Adipocyte (in vitro differentiated cells): ENCODE measurements at places on chromosomes 1 and 21.

GRCh38 chr21:10640446-10640845, 119.1 kb downstream of the TPTE start:
- no peak for DNase-seq

- DNase-seq: no peak
Measured at GRCh38 chr1:121569428-121569827, 384.7 kb downstream of the SRGAP2C start.

DNA sequence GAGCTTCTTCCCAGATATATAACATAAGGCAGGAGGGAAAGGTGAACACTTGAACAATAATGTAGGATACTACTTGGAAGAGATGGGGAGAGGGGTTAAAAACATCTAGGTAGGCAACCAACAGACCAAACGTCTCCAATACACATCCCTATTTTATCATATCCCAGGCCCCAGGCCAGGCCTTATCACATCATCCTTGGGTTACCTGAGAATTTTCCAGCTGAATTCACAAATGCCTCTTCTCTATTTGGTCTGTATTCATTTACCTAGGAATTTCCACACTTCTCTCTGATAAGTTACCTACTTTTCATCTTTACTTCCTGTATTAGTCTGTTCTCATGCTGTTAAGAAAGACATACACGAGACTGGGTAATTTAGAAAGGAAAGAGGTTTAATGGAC, 141.9 kb upstream of the C1orf21 start:
- DNase-seq: no peak

DNA sequence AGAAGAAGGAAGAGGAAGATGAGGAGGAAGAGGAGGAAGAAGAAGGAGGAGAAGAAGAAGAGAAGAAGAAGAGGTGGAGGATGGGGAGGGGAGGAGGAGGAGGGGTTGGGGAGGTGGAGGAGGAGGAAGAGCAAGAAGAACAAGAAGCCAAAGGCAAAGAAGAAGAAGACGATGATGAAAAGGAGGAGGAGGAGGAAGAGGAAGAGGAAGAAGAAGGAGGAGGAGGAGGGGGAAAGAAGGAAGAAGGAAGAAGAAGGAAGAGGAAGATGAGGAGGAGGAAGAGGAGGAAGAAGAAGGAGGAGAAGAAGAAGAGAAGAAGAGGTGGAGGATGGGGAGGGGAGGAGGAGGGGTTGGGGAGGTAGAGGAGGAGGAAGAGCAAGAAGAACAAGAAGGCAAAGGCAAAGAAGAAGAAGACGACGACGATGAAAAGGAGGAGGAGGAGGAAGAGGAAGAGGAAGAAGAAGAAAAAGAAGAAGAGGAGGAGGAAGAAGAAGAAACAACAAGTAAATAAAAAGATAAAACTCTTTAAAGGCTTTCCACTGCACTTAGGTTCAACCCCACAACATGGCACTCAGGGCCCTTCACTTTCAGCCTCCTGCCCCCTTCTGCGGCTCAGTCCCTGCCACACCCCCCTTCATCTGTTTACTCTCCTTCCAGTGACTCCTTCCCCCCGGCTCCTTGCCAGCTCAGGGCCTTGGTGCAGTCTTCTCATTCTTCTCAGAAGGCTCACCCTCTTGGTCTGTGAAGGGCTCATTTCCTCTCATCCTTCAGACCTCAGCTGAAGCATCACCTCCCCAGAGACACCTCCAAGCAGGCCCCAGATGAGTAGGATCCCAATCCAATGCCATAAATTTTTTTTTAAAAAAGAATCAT, 114.0 kb downstream of the KCNN3 start:
- no peak for DNase-seq

- DNase-seq: no peak
Measured at GRCh38 chr1:93728480-93729131, 47.0 kb upstream of the BCAR3 start.

DNA sequence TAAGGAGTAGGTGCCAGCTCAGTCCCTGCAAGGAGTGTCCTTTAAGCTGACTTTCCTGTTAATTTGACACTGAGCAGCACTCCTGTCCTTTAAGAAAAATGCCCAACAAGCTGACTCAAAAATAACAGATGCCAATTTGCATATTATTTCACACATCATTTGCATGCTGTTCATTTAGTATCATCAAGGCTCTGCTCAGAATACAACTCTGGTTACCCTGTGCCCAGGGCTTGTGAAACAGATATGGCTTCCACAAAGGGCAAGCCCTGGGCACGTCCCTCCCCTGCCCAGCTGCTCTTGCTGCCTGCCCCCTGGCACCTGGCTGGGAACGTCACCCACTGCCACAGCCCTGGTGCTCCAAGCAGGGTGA, 10.3 kb downstream of the KCNN3 start:
- DNase-seq: no peak

GRCh38 chr1:233679030-233679429, 65.1 kb downstream of the KCNK1 start:
- DNase-seq: no peak

GRCh38 chr1:34164771-34165391, at the start of gene CSMD2:
Gene CSMD2 (minus strand): TSS chr1:34165230. CDS start chr1:34165097, 133 bp downstream.
- peak; percentile 75 for DNase-seq

GRCh38 chr1:170030212-170030611, 44.3 kb downstream of the KIFAP3 start:
- DNase-seq: no peak

- DNase-seq: peak; percentile 44
Measured at GRCh38 chr1:185972096-185972850, 238.1 kb downstream of the HMCN1 start.

- DNase-seq: no peak
Measured at GRCh38 chr1:228213917-228214808, 6.3 kb downstream of the OBSCN start.

- no peak for DNase-seq
Measured at GRCh38 chr1:7753641-7754040, 17.5 kb upstream of the VAMP3 start.

DNA sequence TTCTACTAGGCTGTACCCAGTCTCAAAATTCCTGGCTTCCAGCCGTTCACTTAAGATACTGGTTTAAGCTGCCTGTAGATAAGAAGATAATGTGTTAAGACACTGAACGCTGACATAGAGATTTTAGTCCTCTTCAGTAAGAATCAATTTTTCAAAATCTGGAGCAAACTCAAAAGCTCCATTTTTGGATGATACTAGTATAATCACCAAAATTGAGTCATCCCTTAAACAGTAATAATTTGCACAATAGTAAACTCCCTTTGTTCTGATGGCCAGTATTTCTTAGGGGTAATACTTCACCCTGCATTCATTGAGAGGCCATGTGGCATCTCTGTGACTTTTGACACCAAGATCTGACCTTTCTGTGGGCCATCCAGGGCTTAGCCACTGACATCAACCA, 299.8 kb upstream of the USP25 start:
- DNase-seq: no peak

GRCh38 chr21:45799765-45800338, 156.3 kb downstream of the PCBP3 start:
- DNase-seq: no peak

DNA sequence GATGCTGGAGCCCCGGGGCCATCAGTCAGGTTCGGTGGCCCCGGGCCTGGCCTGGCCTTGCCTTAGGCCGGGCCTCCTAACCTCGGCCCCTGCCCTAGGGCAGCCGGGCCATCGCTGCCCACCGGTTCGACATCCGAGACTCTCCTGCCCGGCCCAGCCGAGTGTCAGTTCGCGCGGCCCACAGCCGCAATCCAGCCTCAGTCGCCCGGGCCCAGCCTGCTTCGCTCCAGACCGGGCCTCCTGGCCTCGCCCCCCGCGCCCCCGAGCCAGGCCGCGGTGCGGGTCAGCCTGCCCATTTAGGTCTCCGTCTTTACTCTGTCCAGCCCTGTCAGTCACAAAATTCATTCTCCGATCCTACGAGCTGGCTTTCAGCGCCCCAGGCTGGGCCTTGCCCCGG, 777 bp downstream of the LRRC41 start:
- peak; percentile 61 for DNase-seq

- no peak for DNase-seq
Measured at GRCh38 chr21:17987382-17988101, 168.4 kb upstream of the C21orf91 start.

DNA sequence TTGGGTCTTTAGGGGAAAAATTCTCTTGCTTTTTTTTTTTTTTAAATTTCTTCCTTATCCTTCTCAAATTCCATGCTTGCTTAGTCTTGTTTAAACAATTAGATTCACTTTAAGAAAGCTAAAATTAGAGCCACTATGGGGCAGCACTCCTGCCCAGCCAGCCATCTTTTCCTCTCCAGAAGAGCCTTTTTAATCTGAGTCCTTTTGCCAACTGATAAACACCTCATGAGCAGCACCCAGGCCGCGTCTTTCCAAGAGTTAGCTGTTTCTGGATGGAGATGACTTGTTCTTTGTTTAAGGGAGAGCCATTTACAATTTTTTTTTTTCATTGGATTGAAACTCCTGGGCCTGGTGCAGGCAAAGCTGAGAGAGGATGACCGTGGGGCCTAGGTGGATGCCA, 53.3 kb upstream of the TSPAN2 start:
- DNase-seq: peak; percentile 63

GRCh38 chr1:186634511-186634910, 45.7 kb downstream of the PTGS2 start:
- no peak for DNase-seq

DNA sequence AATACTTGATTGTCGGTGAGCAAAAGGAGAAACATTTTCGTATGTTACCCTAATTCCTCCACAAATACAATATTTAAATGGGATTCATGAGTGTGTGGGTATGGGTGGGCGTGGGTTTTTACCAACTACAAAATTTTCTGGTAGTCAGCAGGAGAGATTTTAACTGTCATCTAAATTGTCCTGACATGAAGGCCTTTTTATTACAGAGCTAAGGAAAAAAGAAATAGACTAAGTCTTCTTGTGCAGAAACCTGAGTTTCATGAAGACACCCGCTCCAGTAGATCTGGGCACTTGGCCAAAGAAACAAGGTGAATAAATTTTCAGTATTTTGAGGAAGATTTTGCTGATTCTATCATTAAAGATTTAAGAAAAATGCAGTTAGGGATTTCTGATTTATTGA, 752 bp downstream of the RGS18 start:
- DNase-seq: no peak

- DNase-seq: peak; percentile 56
Measured at GRCh38 chr1:240234485-240235210, 143.0 kb downstream of the FMN2 start.

DNA sequence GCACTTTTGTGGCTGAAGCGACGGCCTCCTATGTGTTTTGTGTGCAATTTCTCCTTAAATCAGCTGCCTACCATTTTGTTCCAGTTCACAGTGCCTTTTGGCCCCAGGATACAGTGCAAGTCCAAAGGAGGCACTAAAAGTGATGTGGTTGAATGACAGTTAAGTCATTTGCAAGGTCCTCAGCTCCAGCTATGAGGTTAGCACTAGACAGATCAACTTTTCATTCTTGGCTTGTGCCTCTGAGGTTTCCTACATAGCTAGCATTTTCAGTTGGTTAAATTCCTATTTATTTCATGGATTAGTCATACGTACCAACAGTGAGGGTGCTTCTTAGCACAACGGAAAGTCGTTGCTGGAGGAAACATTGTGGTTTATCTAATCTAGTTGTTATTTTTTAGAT, 59.3 kb upstream of the NTPCR start:
- peak; percentile 88 for DNase-seq

DNA sequence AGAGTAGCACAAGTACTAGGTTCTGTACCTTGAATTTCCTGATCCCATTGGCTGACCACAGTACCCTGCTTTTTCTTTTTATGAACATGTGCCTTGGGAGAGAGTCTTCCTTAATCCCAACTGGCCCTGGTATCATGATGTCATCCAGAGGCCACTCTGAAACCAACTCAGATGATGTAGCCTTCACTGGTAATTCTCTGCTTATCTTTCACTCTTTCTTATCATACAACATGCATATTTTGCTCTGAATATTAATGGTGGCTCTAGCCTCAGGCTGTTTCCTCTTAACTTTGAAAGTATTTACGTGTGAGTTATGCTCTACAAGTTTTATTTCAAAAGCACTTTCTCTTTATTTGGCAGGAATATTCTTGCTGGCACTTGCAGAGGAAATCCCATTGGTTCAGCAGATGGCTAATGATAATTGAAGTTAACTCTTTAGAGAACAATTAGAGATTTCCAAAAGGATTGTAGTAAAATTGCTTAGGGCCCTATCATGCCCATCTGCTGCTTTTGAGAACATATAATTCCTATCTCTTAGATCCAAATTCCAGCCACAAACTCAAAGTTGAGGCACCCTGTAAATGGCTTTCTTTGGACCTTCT, 86.1 kb downstream of the PTGER3 start:
- DNase-seq: no peak

- DNase-seq: no peak
Measured at GRCh38 chr1:64320922-64321614, 117.6 kb downstream of the UBE2U start.

GRCh38 chr1:204223129-204223860, 9.5 kb upstream of the GOLT1A start:
- DNase-seq: no peak

DNA sequence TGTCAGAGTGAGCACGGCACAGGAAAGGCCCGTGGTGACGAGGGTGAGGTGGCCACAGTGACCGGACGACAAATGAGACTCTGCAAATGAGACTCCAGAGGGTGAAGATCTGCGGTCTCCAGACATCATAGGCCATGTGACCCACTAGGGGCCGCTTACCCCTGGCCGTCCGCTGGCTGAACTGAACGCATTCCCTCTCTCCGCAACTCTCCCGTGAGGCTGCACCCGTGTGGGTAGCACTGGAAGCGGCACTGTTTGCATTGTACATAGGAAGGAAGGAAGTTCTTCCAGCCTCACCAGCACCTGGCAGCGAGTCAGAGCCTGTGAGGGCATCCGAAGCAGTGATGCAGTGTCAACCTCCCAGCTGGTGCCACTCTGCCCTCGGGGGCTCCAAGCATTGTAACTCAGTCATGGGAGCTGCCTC, 23.6 kb upstream of the SPSB1 start:
- no peak for DNase-seq

DNA sequence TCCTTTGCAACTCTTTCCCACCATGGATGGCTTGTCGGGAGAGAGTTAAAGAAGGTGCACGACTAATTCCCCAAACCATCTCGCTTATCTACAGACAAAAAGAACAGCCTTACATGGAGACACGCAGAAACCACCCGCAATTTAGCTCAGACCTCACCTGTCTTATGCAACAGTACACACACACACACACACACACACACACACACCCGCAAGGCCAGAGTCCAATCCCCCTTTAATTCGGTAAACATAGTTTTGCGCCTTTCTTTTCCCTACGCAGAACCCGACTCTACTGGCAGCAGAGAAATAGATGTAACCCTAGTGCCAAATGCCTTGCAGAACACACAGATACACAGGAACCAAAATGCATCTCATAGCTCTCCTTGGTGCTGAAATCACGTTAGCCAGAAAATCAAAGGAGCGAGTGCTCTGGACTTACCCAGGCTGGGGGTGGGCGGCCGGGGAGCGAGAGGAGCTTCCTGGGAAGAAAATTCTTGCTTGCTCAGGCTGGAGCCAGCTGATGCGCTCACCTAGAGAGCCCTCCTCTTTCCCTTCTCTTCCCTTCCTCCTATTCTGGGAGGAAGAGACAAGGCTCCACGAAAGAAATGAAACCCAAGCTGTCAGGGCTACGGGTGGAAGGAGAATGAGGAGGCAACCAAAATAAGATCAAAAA, 470 bp downstream of the TNR start:
- peak; percentile 40 for DNase-seq

- no peak for DNase-seq
Measured at GRCh38 chr1:227227761-227228160, 90.5 kb downstream of the CDC42BPA start.
